ENCODE measurements at places on chromosomes 6 and 20.
A peak's percentile ranks its signal among the peaks of the same experiment; 100 is the strongest.

DNA sequence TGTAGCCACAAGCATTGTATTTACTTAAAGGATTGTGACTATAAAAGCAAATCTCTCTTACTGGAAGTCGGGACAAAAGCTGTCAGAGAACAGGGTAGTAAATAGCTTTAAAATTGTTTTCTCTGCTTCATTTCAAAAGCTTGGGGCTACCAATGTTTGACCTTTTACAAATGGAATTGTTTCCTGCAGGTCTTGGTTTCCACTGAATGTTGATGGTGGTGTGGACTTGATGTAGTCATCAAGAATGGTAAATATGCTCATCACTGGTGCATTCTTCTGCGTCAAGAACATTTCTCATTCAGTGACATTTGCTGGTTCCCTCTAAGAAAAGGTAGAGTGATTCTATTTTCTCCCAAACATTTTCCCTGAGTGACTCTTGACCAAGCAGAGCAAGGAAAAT, 435.4 kb upstream of the KHDRBS2 start:
- no peak for DNase-seq

GRCh38 chr20:57947421-57948179, 237.8 kb upstream of the PMEPA1 start:
- DNase-seq = no peak

DNA sequence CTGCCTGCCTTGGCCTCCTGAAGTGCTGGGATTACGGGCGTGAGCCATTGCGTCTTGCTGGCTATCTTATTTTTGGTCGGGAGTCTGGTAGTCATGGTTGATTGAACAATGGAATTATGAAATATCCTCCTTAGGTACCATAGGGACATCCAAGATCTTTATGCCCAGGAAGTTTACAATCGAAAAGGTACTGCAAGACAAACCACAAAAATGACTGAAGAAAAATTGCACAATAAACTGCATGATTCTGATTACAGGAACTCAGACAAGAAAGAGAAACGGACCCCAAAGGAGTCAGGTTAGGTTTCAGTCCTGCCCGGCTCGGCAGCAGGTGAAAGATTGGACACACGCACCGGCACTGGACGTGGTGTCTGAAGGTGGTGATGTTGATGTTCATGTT, 5.3 kb downstream of the SLC26A8 start:
- no peak for DNase-seq

- no peak for DNase-seq
Measured at GRCh38 chr6:163745536-163746400, 331.2 kb downstream of the QKI start.

GRCh38 chr6:146968041-146968760, 236.0 kb upstream of the STXBP5 start:
- peak; percentile 36 for DNase-seq

DNA sequence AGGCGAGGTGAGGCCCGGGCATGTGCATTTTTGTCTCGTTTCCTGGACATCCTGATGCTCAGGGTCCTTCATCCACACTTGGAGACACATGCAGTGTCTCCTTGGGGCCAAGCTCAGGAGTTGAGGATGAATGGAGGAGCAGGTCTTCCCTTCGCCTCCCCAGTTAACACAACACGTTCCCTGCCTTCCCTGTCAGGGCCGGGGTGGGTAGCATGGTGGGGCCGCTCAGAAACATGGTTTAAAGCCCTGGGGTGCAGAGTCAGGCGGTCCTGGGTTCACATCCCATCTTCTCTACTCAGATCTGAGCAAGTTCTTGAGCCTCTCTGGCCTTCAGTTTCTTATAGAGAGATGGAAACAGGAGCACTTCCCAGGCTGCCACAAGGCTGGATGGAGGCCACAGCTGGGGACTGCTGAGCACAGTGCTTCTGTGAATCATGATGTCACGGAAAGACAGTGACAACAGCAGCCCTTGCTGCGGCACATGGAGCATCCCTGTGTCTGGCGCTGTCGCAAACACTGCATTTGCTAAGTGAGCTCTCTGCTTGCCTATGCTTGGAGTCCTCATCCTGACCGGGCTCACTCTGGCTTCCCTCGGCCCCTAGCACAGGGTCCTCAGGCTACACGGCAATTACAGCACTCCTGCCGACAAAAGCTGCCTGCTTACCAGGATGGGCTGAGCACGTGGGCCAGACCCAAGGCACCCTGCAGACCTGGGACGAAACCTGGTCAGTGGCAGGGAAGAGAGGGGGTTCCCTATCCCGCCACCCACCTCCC, 45.6 kb upstream of the STX16 start:
- DNase-seq = no peak

DNA sequence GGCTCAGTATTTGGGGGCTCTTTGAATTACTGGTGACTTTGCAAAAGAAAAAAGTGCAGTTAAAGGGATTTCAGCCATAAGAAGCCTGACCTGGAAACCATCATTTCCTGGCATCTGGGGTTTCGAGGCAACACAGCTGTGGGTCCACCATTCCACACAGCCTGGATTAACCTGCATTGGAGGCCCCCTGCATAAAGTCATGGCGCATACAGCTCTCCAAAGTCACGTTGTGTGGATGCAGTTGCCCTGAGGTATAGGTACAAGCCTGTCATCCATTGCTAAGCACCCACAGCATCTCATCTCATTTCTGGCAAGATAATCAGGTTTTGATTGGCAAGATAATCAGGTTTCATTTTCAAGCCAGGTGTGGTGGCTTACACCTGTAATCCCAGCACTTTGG, 54.5 kb upstream of the TAGAP start:
- DNase-seq = no peak

GRCh38 chr6:87483929-87484328, 11.2 kb downstream of the SLC35A1 start:
- DNase-seq = no peak

DNA sequence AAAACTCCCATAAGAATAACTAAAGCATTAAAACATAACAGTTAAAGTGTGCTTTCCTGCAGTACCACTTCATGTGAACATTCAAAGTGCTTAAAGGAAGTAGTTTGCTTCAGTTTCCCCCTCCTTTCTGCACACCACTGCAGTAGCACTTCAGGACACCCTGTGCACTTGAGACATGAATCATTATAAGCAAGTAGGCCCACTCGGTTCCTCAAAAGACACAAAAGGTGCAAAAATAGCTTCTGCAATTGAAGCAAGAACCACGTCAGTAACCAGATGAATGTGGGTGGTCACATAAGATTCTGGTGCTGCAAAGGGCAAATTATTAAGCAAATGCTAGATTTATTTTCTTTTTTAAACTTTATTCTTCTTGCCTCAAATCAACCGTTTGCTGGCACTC, 160.6 kb downstream of the HIVEP2 start:
- DNase-seq = no peak

- no peak for DNase-seq
Measured at GRCh38 chr20:25274891-25275812, 27.3 kb downstream of the PYGB start.

GRCh38 chr20:17822540-17823408, 123.0 kb downstream of the BANF2 start:
- no peak for DNase-seq

- no peak for DNase-seq
Measured at GRCh38 chr6:28207510-28208110, 17.5 kb upstream of the ZSCAN9 start.
